ENCODE measurements at places on chromosomes 3 and 15.

- no peak for DNase-seq
Measured at GRCh38 chr3:183331498-183331897, 78.4 kb downstream of the B3GNT5 start.

- DNase-seq, result no peak
Measured at GRCh38 chr3:170307671-170308405, 49.7 kb upstream of the SKIL start.

GRCh38 chr3:32296251-32297204, 58.0 kb downstream of the CMTM8 start:
- peak; percentile 69 for DNase-seq

- no peak for DNase-seq
Measured at GRCh38 chr3:39718674-39719595, 90.5 kb upstream of the MYRIP start.

DNA sequence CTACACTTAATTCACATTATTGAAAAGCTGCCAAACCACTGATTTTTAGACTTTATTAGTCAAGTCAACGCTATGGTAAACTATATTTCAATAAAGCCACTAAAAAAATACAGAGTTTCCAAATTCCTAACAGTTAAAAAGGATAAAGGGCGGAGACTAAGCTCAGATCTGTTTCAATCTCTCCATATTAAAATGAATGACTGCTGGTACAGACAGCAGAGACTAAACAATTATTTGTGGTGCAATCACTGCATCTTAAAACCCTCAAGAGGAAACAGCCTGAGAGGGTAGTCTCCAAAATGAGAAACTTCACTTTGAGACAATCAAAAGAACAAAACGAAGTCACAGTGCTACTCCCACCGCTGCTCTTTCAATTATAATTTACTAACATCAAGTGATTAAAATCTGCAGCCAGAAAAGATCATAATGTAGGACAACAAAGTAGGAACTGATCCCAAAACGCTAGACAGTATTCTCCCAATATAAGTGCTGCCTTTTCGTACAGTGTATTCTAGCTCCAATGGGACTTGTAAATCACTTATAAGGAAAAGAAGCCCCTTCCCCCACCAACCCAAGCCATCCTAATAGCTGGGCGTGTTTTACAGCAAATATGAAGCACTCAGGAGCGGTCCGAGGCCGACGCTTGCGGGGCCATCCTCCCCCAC, 1.2 kb downstream of the UBP1 start:
- peak; percentile 30 for DNase-seq

- DNase-seq, result no peak
Measured at GRCh38 chr15:68387381-68388143, 44.4 kb downstream of the ITGA11 start.

- DNase-seq, result no peak
Measured at GRCh38 chr3:102741694-102742093, 306.9 kb downstream of the ZPLD1 start.

DNA sequence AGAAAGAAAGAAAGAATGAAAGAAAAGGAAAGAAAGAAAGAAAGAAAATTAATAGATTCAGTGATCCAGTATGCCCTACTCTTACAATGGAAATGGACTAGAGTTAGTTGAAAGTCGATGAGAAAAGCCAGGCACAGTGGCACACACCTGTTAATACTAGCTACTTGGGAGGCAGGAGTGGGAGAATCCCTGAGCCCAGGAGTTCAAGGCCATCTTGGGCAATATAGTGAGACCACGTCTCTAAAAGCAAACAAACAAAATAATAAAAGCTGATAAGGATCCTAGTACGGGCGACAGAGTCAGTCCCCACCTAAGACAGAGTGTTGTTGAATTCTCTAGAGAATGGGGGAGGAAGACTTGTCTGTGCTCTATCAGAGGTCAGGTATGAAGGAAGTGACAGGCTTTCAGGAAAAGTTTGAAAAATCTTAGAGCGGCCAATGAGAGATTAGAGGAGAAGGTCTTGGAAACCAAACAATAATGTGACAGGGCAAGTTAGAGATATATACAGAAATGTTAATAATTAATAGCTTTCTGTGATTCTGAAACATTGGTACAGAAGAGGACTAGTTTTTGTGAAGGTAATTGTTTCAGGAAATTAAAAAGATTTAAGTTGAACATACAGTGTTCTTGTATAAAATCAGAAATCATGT, 117.9 kb upstream of the PTX3 start:
- no peak for DNase-seq

DNA sequence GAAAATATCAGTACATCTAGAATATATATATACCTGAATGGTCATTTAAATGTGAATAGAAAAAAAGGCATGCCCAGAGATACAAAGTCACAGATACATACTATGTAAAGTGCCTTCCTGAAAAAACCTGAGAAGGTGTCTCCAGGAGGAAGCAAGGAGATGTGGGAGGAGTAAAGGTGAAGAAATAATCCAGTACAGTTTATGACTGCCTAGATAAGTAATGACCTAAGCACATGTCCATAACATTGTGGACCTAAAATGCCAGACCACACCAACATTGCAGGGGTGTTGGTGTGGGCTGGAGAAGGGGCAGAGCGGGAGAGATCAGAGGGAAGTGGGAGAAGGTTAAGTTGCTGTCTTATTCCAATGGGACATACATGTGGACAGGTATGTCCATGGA, 226.9 kb downstream of the ZNF621 start:
- no peak for DNase-seq

DNA sequence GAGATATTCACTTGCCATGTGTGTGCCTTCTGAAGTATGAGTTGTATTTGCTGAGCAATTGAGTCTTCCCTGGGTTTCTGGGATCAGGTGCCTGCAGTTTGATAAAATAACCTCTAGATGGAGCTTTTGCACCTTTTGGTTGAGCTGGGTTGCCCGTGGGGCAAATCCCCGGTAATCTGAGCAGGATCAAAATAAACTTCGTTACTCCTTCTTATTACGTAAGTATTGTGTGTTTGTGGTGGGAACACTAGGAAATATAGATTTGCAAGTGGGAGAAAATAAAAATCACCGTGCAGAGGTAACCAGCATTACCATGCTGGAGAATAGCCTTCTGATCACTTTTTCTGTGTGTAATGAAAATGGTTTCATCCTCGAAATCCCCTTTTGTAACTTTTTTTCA, 277.4 kb upstream of the NR2E3 start:
- DNase-seq, result no peak

DNA sequence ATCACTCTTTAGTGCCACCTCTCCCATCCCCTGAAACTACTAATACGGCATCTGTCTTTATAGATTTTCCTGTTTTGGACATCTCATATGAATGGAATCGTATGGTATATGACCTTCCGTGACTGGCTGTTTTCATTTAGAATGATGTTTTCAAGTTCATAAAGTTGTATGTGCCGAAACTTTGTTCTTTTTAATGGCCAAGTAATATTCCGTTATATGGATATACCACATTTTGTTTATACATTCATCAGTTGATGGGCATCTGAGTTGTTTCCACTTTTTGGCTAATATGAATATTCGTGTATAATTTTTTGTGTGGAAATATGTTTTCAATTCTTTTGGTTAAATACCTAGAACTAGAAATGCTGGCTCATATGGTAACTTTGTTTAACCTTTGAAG, 49.5 kb downstream of the PIAS1 start:
- no peak for DNase-seq

DNA sequence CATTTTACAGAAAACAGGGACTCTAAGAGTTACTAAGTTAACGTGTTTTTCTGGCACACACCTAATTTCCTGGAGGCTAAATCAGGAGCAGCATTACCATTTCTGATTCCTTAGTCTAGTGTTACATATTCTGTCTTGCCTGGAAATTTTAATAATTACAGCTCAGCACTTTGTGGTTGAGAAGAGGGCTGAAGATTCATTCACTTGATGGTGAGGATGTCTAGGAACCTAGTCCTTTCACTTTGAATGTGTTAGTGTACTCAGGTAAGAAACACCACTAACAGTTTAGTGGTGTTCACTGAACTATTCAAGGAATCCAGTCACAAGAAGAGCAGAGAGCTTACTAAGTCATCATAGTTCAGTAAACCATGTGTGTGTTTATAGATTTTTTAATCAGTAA, 102.8 kb downstream of the STT3B start:
- DNase-seq, result no peak

DNA sequence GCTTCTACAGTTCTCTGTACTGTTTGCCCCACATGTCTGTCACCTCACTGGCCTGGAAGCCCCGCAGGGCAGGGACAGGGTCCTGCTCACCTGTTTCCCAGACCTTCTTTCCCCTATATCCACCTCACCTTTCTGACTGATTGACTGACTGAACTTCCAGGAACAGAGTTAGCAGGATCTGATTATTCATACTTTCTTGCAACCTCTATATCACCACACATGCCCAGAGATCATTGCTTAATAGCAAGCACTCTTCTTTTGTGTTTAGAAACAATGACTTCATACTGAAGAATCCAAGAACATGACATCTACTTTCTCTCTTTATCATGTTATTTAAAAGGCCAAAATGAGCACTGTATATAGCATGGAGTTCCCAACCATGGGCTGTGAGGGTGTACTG, 18.0 kb upstream of the CLEC3B start:
- DNase-seq, result no peak

- no peak for DNase-seq
Measured at GRCh38 chr15:89096664-89097063, 8.4 kb downstream of the ABHD2 start.

- DNase-seq, result no peak
Measured at GRCh38 chr15:44482090-44482489, 54.7 kb downstream of the CTDSPL2 start.

DNA sequence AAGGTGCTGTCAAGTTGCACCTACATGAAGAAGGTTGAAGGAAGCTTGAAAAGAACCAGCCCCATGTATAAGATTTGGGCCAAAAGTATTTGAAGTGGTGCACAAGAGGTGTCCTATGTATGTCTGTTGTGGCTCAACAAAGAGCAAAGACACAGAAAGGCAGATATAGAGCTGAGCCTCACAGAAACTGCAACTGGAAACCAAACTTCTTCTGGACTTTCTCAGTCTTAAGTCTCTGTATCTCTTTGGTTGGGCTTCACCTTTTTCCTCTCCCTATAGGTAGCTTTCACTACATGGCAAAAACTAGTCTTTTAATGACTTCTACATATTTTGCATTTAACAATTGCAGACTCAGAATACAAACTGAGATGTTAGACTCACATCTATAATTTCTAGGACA, 8.8 kb upstream of the CMC1 start:
- DNase-seq, result no peak

GRCh38 chr3:99442599-99442998, 195.8 kb upstream of the COL8A1 start:
- DNase-seq, result no peak

- DNase-seq, result no peak
Measured at GRCh38 chr3:15936312-15936711, 138.5 kb upstream of the ANKRD28 start.

- DNase-seq, result peak; percentile 7
Measured at GRCh38 chr15:95988574-95988887, 342.0 kb upstream of the NR2F2 start.

DNA sequence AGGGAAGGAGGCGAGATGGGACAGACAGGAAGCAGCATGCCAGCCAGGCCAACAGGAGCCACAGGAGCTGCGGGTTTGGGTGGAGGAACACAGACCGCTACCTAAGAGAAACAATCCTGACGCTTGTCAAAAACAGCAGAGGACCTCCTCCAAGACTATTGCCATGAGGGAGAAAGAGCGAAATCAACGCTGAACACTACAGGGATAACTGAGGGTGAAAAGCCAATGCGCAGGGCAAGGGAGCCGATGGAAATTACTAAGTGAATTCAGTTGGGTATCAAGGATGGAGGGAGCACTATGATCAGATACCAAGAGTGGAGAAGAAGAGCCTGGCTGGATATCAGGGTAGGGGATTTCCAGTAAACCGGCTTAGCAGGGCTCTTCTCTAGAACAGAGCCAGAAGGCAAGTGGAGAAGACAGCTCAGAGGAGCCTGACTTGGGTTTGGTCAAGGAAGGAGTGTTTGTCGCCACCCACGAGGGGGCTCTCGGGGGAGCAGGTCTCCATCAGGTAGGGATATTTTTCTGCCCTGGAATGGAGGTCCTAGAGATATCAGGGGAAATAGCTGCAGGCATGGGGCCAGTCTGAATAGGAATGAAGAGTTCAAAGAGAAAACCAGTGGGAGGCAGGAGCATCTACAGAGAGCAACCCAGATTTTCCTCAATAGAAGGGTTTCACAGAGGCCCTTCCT, 48.4 kb downstream of the SLC41A3 start:
- DNase-seq, result no peak

DNA sequence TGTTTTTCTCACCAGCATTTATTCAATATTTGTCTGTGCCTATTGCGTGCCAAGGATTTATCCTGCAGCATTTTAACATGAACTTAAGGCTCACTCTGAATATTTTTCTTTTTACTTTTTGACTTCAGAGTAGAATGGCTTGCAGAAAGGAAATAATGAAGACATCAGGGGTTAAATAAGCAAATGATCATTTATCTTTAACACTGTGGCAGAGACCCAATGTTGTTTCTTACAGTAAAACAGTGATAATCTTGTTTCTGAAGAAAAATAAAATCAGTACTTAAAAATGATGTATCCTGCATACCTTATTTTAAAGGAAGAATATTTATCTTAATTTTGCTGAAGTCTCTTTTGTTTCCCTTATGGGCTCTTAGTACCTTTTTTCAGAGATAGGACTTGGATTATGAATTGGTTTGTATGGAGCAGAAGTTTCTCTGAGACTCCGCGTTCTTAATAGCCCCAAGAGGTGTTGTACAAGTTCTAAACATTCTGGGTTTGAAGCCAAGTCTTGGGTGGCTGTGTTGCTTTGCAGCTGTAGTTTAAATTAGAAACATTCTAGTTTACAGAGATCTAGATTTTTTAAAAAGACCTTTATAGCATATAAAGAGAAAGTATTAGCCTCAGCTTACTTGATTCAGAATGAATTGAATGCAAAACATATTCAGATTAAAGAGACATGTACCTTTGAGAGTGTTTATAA, 40.5 kb downstream of the COL6A6 start:
- DNase-seq, result no peak

DNA sequence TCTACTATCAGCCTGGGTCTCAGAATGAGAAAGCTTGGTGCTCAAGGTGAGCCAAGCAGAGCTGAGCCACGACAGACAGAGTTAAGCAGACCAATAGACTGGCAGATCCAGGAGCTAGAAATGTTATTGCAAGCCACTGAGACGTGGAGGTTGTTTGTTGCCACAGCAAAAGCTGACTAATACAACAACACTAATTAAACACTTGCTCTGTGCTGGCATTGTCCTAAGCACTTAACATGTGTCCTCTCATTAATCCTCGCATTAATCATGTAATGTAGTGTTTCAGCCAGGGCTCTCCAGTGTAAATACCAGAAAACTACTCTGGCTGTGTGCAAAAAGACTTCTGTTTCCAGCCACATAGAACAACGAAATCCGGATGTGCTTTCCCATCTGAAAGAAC, 11.6 kb upstream of the SPSB4 start:
- no peak for DNase-seq

DNA sequence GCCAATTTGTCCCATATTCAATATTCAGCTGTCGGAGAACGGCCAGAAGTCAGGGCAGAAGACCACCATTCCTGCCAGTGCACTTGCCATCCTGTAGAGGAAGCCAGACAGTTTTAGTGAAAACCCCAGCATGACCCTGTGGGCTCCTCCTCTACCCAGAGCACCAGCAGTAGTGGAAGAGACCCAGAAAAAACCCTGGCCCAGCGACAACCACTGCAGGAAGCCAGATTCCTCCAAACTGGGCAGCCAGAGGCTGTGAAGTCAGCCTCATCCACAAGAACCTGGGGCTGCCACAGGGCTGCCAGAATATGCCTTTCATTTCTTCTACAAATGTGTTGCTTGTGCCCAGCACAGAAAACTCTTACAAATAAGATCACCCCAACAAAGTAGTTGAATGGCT, 67.3 kb downstream of the HMCES start:
- DNase-seq, result no peak
